Cardiac muscle cell (in vitro differentiated cells and primary cell): ENCODE measurements at places on chromosomes 1 and 21. TPM values are rescaled to one million over a fixed set of nuclear protein-coding genes. Genes with fewer than 3 reads are reported as not detected.

Gene IGSF21
- 0.06 and 0.07 TPM in 2 replicates for total RNA-seq

DNA sequence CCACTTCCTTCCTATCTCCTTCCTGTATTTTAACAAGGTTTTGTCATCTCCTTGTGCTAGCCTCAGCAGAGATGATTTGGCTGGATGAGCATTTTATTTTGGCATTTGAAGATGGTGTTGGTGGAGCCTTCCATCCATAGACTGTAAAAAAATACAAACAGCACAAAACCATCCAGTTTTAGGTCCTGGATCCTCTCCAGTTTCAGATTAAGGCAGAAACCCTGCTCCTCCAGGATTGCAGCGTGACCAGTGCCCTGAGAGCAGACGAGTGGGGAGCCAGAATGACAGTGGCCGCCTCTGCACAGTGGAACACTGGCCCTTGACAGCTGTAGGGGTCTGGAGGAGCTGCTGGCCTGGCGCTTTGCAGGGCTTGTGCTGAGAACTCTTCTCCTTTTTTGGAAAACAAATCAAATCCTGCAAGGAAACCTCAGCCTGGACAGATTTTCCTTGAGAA, 72.2 kb upstream of the GADD45A start:
- peak; percentile 39 for DNase-seq

DNA sequence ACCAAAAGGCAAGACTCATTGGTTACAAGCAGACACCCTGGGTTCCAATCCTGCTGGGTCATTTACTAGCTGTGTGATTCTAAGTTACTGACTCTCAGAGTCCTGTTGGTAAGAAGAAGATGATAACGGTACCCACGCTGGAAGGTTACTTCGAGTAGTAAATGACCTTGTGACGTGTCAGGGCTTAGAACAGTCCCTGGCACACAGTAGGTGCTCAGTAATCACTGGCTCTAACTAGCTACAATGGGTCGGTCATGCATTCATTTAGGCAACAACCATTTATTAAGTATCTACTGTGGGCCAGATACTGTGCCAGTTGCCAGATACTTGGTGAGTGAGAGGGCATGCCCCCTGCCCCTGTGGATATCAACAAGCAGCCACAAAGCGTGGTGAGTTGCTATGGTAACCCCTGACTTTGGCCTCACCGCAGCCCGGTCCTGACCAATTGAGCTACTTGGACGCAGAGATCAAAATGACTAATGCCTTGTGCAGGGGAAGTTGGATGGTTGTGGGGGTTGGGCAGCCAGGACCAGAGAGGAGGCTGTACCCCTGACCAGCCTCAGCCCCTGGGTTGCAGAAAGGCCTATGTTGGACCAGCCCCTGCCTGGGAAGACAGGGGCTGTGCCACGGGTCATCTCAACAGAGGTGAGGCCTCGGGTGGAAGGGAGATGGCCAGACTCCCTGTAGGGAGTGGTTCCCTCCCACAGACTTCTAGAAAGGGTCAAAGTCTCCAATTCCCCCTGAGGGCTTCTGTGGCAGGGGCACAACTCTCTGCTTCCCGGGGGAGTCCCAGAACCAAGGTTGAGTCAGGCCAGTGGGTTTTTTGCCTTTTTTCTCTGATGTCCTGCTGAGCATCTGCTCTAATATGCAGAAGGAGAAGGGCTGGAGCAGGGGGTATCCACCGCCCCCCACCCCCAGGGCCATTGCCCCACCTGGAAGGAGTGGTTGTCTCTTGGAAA, 16.0 kb downstream of the DHRS3 start:
- no peak for DNase-seq

GRCh38 chr1:18631496-18632217, 1.0 kb downstream of the PAX7 start:
- DNase-seq = no peak

DNA sequence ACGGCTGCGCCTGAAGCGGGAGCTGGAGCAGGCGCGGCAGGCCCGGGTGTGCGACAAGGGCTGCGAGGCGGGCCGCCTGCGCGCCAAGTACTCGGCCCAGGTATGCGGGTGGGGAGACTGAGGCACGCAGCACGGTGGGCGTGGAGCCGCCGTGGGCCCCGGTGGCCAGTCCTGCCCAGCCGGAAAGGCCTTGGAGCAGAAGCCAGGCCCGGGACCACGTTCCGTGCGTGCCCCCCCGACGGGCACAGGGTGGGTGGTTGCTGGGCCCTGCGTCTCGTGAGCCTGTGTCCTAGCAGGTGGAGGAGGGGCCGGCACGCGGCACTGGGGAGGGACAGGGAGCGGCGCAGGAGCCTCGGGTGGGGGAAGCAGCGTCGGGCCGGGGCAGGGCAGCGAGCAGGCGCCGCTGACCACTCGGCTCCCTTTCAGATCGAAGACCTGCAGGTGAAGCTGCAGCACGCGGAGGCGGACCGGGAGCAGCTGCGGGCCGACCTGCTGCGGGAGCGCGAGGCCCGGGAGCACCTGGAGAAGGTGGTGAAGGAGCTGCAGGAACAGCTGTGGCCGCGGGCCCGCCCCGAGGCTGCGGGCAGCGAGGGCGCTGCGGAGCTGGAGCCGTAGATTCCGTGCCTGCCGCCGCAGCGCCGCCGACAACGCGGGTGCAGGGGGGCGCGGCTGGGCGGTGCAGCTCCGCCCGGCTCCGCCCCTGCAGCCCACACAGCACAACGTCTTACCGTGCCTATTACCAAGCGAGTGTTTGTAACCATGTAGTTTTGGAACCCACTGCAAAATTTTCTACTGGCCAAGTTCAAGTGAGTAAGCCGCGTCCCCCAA, 78.2 kb downstream of the SKI start:
- DNase-seq = no peak

DNA sequence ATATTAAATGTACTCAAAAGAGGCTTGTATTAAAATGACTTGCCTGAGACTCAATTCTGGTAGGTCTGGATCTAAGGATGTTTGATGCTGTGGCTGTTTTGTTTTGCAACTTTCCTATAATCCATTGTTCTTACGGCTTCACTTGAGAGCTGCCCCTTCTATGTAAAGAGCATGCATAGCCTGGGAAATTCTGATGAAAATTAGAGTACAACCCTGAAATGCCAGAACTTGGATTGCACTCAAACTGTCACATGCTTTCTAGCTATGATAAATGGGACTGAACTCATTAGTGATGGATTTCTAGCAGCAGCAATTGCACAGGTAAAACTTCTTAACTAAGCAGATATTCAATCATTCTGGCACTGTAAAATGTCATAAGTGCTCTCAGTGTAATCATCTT, 67.9 kb downstream of the OLFM3 start:
- no peak for DNase-seq

DNA sequence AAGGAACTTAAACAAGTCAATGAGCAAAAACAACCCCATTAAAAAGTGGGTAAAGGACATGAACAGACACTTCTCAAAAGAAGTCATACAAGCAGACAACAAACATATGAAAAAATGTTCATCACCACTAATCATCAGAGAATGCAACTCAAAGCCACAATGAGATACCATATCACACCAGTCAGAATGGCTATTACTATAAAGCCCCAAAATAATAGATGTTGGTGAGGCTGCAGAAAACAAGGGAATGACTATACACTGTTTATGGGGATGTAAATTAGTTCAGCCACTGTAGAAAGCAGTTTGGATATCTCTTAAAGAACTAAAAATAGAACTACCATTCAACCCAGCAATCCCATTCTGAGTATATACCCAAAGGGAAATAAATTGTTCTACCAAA, 51.2 kb downstream of the MRPL39 start:
- DNase-seq = no peak

DNA sequence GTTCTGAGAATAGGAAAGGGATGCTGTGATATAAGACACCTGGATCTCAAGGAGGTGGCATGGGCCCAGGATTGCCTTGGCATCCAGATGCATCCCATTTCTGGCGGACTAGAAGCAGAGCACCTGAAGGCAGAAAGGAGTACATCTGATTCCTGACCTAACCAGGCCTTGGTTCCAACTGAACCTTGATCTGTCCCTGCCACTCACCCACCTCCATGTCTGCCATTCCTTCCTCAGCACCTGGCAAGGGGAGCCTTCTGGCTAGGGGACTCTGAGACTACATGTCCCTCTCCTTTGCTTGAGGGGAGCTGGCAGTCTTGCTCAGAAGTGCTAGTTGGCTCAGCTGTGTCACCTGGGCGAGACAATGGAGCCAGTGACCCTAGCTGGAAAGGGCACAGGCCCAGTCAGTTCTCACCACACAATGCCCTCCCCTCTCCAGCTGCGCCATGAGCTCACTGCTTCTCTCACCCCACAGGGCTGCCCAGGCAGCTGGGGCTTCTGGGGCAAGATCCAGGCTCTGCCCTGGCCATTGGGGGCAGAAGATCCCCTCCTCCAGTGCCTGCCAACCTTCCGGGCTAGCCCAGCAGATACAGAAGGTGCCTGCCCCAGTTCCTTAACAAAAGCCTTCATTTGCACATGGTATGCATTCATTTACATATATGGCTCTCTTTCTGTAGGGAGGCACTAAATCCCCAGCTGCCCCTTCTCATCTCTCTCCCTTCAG, 2.9 kb downstream of the IGSF8 start:
- DNase-seq = no peak

Gene PLEKHN1
- 0.36 TPM in 1 of 2 replicates, not detected in the other for total RNA-seq

GRCh38 chr1:208165659-208166058, 78.5 kb downstream of the PLXNA2 start:
- no peak for DNase-seq
